ENCODE measurements at places on chromosomes 6 and 20. TPM values are rescaled to one million over a fixed set of nuclear protein-coding genes. Genes with fewer than 3 reads are reported as not detected.

The PPP1R16B gene
- 0.69 TPM for total RNA-seq

The BPIFB1 gene
- total RNA-seq = not detected

The GATA5 gene
- total RNA-seq = 0.18 TPM

The EXOC2 gene
- 69.1 TPM for total RNA-seq

DNA sequence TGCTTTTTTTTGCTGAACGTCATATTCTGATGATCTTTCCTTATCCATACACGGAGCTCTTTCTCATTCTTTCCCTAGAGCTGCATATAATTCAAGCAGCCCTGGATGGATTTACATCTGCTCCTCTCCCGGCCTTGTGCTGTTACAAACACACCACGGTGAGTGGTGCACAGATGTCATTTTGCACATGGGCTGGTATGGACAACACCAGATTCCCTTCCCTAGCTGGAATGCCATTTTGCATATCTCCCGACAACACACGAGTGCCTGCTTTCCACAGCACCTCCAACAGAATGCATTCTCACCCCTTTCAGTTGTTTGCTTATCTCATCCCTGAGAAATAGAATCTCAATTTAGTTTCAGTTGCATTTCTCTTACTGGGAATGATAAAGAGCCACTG is 69.5 kb upstream of the AFDN start:
- no peak for DNase-seq
